ENCODE measurements at places on chromosomes 5 and 9.

GRCh38 chr9:74940600-74940999, 12.1 kb downstream of the C9orf40 start:
- DNase-seq: no peak

GRCh38 chr9:37624073-37624472, 26.7 kb upstream of the FRMPD1 start:
- no peak for DNase-seq

GRCh38 chr5:113317636-113318035, 117.2 kb downstream of the TSSK1B start:
- DNase-seq: no peak

DNA sequence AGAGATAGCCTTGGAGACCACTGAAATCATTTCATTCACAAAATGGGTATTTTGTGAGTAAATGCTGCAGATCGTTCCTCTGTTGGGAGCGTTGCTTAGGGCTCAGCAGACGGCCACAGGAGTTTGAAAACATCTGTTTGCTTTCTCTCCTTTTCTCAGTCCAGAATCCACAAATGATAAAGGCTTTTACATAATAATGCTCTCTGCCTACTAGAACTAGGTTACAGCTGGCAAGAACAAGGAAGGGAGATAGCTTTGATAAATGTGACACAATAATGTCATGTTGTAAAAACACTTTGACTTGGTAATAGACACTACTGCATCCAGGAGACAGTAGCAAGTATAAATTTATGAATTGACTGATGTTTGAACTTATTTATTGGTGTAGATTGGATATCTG, 1072.4 kb upstream of the CDH6 start:
- DNase-seq: no peak

GRCh38 chr9:108755979-108756378, 99.8 kb downstream of the ACTL7B start:
- DNase-seq: no peak

- no peak for DNase-seq
These were observed 1.0 kb upstream of the FOXE1 start for GRCh38 chr9:97852001-97852398.

- no peak for DNase-seq
These were observed 27.3 kb upstream of the TRIM14 start for GRCh38 chr9:98146101-98146991.

DNA sequence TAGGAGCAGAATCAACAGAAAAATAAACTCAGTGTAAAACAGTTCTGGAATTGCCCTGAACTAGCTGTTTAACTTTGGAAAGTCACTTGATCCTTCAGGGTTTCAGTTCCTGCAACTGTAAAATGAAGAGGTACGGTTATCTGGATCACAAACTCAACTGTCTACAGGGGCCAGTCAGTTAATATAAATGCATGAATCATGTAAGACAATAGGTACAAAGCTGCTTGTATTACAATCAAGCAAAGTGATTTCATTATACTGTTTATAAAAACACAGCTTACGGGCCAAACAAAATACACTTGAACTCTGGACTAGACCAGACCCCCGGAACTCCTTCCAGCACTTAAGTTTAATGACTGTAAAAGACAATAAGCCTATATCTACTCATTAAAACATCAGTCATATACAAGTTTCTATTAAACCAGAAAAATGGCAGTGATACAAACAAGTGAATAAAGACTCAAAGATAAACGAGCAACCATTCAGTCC, 73.0 kb downstream of the MRPS27 start:
- no peak for DNase-seq

GRCh38 chr5:154967421-154968024, 26.6 kb downstream of the MRPL22 start:
- DNase-seq: no peak

GRCh38 chr5:168587987-168588386, 8.8 kb upstream of the PANK3 start:
- DNase-seq: no peak

- no peak for DNase-seq
These were observed 102.8 kb downstream of the TAF11L14 start for GRCh38 chr5:17737092-17737491.

- DNase-seq: no peak
These were observed 810.2 kb upstream of the NUDT12 start for GRCh38 chr5:104372796-104373195.

GRCh38 chr9:36218411-36218901, 27.7 kb downstream of the CLTA start:
- no peak for DNase-seq

- no peak for DNase-seq
These were observed 15.6 kb upstream of the TPM2 start for GRCh38 chr9:35705372-35705771.

- DNase-seq: no peak
These were observed 185.0 kb upstream of the DAP start for GRCh38 chr5:10946050-10946449.

DNA sequence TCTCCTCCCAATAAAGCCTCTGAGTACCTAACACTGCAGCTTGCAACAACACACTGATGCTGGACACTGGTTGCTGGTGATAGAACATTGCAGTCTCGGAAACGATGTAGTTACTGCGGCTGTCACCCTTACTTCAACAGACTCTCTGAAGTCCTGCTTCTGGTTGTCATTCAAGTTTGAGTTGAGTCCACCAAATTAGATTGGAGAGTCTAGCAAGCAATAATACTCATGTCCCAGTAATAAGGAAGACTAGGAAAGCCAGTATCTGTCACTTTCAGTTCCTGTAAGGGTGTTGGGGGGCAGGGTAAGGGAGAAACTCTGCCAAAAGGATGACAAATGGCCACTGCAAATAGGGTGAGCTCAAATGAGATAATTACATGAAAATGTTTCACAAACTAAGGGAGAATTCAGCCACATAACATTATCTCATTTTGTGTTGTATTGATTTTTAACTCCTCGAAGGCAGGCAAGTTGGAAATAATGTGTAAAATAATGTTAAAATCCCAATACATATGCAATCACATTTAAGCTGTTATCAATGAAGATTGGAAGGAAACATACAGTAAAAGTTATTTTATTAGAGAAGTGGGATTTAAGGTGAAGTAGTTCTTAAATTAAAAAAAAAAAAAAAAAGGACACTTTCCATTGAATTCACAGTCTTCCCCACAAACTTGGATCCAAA, 849 bp upstream of the IFT74 start:
- no peak for DNase-seq

GRCh38 chr9:112437406-112437805, 49.2 kb upstream of the KIAA1958 start:
- no peak for DNase-seq

GRCh38 chr5:29642601-29643000, 1550.9 kb upstream of the CDH6 start:
- DNase-seq: no peak

GRCh38 chr5:10673407-10673806, 87.6 kb downstream of the DAP start:
- no peak for DNase-seq

- no peak for DNase-seq
These were observed 429.3 kb downstream of the TMEM232 start for GRCh38 chr5:110297152-110297670.

DNA sequence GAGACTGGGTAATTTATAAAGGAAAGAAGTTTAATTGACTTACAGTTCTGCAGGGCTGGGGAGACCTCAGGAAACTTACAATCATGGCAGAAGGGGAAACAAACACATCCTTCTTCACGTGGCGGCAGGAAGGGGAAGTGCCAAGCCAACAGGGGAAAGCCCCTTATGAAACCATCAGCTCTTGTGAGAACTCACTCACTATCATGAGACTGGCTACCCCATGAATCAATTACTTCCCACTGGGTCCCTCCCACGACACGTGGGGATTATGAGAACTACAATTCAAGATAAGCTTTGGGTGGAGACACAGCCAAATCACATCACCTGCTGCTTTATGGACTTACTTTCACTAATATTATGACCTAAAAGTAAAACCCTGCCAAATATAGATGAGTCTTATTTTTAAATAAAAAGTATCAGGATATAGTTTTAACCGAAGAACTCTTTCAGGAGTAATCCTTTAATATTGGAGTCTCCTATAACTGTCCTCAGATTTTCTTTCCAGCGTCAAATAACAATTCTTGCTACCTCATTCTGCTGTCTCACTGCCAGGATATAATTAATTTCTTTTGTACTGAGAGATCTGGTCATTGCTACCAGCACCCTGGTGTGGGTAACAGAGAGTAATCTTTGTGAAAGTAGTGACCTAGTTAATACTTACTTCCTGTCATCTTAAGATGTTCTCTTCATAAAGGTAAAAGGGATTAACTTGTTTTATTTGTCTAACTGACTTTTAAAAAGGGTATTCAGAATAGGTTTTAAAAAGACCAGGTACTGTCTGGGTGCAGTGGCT, 68.6 kb downstream of the NLN start:
- DNase-seq: peak; percentile 4

DNA sequence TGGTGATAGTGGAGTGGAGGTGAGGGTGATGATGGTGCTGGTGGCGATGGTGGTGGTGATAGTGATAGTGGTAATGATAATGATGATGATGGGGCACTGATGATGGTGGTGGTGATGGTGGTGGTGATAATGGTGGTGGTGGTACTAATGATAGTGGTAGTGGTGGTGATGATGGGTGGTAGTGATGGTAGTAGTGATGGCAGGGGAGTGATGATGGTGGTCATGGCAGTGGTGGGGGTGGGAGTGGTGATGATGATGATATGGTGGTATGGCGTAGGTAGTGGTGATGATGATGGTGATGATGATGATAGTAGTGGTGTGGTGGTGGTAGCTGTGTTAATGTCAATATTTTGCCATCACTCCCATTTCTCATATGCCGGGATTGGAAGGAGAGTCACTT, 44.5 kb upstream of the ORM1 start:
- DNase-seq: no peak

GRCh38 chr9:108074900-108075299, 585.3 kb upstream of the KLF4 start:
- no peak for DNase-seq

- DNase-seq: no peak
These were observed 74.3 kb upstream of the ICE1 start for GRCh38 chr5:5348135-5348534.

GRCh38 chr9:129698254-129698757, 32.9 kb downstream of the PRRX2 start:
- DNase-seq: no peak

- DNase-seq: no peak
These were observed 23.7 kb downstream of the SLC22A5 start for GRCh38 chr5:132392978-132393825.

DNA sequence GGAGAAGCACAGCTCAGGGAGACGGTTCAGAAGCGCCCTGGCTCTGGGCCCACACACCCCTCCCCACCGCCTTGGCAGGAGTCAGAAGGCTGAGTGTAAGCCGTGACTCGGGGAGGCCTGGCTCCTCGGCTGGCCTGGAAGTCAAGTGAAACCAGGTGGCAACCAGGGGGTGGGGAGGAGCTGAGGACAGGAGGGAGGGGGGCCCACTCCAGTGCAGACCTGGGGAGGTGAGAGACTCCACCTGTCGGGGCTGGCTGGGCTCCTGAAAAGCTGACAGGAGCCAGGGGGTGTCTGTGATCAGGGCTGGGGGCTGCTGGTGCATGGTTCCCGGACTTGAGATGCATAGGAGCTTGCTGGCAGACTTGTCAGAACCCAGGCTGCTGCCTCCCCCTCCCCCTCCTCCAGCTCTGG, 150.2 kb upstream of the PHYKPL start:
- DNase-seq: no peak

- DNase-seq: no peak
These were observed 878 bp upstream of the HMCN2 start for GRCh38 chr9:130264414-130265350.

GRCh38 chr5:50927953-50928352, 261.5 kb downstream of the PARP8 start:
- no peak for DNase-seq

GRCh38 chr9:116414374-116414773, 260.8 kb downstream of the PAPPA start:
- no peak for DNase-seq

DNA sequence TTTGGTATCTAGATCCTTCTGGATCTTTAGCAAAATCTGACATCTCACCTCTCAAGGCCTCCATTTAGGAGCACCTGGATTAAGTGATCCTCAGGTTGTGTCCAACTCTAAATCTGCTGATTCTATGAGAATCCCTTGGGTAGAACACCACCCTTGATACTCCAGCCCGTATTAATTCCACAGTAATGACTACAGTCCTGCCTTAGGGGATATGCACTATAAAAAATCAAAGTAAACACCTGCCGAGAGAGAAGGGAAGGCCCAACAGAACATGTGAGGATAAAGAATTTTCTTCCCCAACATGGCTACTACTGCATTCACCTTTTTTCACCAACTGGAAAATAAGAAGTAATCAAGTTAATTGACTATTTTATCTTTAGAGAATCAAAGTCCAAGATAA, 27.6 kb downstream of the DAP start:
- DNase-seq: no peak
